ENCODE measurements at places on chromosomes 3 and 15.

DNA sequence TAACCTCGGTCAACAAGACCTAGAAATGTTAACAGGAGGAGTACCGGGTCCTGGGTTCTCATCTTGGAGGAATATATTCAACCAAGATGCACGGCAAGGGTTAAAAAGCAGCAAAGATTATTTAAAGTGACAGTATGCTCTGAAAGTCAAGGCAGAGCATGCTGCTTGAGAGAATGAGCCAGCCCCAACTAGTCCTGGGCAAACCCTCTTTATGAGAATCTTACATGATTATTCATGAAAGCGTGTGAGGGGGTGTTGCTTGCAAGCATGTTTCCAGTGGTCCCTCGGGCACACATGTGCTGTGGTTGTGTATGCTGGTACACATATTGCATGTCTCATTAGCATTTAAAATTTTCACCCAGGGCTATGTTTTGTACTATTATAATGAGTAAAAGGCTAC lies 1445.6 kb downstream of the SI start:
- DNase-seq, result no peak

DNA sequence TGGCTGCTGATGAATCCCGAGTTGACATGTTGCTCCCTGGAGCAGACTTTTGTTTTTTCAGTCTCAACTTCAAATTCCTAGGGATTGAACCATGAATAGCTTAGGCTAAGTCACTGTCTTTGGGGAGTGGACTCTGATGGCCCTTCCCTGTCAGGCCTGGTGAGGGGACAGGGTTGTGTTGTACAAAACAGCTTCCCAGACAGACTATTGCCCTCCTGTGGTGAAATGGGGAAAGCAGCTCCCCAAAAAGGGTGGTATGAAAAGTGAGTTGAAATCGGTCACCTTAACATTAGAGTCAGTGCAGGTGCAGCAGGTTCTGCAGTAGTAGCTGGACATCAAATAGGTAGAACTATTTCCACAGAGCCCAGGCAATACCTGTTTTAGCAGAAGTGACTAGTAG lies 775.6 kb downstream of the ROBO2 start:
- no peak for DNase-seq

GRCh38 chr3:37701734-37702433 lies 159.8 kb upstream of the CTDSPL start:
- no peak for DNase-seq

GRCh38 chr3:126005951-126006350 lies 37.0 kb downstream of the ROPN1B start:
- no peak for DNase-seq

- DNase-seq, result no peak
Measured at GRCh38 chr15:73782344-73782959, 29.3 kb upstream of the INSYN1 start.

- DNase-seq, result no peak
Measured at GRCh38 chr15:68183616-68184315, 21.4 kb downstream of the CALML4 start.

DNA sequence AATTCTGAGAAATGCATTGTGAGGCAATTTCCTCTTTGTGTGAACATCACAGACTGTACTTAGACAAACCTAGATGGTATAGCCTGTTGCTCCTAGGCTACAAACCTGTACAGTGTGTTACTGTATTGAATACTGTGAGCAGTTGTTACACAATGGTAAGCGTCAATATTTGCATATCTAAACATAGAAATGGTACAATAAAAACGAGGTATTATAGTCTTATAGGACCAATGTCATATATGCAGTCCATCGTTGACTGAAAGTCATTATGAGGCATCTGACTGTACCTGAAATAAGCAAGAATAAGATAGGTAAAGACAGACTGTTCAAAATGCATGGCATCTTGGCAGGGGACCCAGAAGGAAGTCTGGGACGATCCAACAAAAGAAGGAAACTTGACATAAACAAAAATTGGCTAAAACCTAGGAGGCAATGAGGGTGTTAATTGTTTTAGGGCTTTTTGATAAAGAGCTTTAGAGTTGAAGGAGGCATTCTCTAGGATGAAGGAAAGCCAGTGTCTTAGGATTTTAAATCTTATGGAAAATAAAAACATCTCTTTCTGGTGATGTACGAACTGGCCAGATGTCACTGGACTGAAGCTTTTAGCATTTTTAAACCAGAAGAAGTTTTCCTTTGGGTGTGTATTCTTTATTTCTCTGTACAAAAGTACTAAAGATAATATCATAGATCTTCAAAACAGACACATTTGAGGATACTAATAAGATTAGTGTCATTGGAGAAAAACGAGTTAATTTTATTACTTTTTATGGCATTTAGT lies 9.2 kb upstream of the SPRED1 start:
- DNase-seq, result no peak

- no peak for DNase-seq
Measured at GRCh38 chr3:87549208-87549607, 272.8 kb upstream of the POU1F1 start.

DNA sequence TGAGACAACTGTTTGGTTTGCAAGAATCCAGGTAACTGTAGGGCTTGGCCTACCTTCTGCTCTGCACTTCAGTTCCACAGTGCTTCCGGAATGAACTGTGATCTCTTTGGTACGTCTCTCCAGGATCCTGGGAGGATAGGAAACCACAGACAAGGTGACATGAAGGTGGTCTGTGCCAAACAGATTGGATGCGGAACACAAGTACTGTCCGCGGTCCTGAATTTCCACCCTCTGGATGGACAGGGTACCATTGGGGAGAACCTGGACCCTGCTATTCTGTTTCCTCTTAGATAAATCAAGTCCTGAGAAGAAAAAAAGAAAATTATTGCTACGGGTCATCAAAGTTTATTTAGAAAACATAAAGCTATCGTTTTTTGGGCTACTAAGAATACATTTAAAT lies 17.3 kb downstream of the IGSF10 start:
- no peak for DNase-seq

GRCh38 chr3:72379500-72380187 lies 468.6 kb downstream of the SHQ1 start:
- no peak for DNase-seq

- no peak for DNase-seq
Measured at GRCh38 chr3:126704494-126705214, 614 bp downstream of the CHCHD6 start.

DNA sequence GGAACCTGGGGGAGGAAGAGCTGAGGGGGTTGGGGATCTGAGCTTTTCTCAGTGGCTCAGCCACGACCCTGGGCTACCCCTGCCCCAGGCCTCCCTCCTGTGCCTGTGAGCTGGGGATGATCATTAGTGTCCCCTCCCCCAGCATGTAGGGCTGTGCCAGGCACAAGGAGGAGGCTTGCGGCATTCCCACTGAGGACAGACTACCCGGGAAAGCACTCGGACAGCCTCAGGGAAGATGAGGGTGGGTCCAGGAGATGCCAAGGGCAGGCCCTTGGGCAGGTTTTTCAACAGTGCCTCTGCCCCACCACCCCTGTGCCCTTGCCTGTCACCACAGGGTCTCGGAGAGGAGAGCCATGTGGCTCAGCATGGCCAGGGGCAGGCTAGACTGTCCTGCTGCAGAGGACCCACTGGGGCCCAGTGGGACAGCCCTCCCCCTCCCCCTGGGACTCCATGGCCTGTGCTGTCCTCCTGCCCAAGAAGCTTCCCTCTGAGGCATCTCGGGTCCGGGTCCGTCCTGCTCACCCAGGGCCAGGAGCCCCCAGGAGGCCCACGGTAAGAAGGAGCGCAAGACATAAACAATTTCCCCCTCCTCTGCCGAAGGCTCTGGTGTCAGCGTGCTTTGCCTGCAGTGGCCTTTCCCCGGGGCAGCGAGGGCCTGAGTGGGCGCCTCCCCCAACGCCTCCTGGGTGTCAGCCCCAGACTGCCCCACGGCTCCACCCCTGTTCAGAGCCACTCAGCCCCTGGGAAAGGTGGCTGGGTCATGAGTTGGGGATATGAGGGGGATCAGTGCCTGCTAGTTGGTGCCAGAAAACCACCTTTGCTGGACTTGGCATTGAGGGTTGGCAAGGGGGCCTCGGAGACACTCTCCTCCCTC lies 192.5 kb downstream of the GOLGA6L6 start:
- peak; percentile 86 for DNase-seq

- no peak for DNase-seq
Measured at GRCh38 chr15:74221399-74222239, 14.5 kb upstream of the CCDC33 start.

- DNase-seq, result no peak
Measured at GRCh38 chr3:180855364-180855763, 57.1 kb upstream of the FXR1 start.

GRCh38 chr3:32315441-32315840 lies 76.2 kb upstream of the CMTM7 start:
- DNase-seq, result no peak

- no peak for DNase-seq
Measured at GRCh38 chr15:69045802-69046201, 31.3 kb downstream of the NOX5 start.

GRCh38 chr3:186013312-186013711 lies 75.5 kb upstream of the TRA2B start:
- no peak for DNase-seq

DNA sequence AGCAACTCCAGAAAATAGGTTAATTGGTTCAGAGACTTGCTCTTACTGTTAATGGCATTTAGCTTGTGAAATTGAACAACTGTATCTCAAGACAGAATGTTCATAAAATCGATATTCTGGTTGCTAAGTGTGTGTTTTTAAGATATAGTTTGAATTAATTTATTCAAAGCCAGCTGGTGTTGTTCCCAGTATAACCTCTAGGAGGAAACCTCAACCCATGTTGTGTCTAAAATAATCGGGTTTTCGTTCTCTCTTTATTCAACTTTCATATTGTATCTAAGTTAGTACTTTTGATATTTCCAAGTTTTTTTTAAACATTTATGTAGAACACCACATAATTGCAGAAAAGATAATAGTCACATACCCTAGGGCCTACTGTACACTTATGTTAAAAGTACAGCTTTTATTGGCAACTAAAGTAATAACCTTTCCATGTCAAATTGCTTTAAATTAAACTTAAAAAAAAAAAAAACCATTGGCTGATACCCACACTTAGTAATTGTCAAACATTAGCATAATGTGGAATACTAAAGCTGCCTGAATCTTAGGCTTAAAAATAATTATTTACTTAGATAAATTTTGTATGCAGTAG lies 90.9 kb downstream of the SAMMSON start:
- DNase-seq, result no peak

DNA sequence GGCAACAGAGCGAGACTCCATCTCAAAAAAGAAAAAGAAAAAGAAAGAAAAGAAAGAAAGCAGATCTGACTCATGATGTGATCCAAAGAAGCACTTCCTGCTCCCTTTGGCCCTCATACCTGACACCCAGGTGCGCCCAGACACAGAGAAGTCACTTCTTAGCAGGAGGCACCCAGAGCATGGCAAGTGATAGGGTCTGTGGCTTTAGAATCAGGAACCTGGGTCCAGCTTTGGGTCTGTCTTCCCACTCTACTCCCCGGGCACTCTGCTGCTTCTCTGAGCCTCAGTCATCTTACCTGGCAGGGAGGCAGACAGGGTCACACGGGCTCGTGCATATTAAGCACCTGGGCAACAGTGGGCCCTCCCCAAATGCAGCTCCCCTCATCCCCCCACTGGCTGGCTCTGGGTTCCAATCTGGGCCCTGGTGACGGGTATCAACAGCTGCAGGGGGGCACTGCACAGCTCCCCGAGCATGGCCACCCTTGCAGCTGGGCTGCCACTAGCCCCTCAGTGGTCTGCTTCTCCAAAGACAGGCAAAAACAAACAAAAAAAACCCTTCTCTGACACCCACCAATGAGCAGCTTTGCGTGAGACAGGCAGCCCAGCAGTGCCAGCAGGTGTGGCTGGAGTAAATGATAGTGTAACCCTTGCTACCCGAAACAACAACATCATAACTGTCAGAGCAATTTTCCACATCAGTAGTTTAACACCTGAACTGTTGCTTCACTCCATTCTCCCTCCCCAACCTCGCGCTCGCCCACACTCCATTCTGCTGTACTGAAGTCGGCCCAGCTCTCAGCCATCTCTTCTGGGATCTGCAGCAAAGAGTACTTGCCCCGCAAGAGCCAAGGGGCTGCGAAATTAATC lies 99.8 kb downstream of the MEGF11 start:
- no peak for DNase-seq

- no peak for DNase-seq
Measured at GRCh38 chr3:122066331-122067213, 11.4 kb downstream of the CD86 start.

DNA sequence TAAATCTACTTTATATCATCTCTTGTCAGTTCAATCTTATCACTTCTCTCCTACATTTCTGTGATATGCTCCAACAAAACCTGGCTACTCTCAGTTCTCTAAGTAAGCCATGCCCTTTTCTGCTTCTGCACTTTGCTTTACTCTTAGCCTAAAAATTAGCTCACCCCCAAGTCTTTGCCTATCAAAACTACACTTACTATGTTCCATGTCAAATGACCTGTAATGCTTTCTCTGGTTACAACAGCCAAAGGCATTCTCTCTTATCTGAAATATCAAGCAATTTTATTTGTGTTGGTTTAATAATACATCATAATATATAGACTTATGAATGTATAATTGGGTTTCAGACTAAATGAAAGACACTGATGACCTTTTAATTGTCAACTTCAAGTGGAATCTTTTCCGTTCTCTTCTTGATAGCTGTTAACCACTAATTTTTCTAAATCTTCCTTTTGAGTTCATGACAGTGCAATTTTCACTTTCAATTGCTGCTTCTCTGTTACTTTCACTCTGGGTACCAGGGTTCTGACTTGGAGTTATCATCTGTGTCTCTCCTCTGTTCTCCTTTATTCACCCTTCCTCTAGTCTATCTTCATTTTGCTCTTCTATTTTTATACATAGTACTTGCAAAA lies 619.0 kb upstream of the GOLIM4 start:
- DNase-seq, result no peak

DNA sequence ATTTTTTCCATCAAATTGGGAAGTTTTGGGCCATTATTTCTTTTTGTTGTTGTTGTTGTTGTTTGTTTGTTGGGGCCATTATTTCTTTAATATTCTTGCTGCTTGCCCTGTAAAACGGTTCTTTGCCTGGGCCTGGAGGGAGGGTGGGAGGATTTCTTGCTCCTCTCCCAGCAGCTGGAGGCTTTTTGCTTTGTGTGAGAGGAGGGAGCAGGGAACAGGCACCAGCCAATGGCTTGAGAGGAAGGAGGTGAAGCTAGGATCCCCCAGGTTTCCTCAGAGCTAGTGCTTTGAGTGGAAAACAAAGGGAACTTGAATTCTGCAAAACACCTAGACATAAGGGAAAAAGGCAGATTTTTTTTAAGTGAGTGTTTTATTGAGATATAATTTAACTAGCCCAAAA lies 61.2 kb upstream of the DNAJC19 start:
- no peak for DNase-seq

GRCh38 chr3:190038050-190038933 lies 82.4 kb downstream of the P3H2 start:
- DNase-seq, result peak; percentile 86

DNA sequence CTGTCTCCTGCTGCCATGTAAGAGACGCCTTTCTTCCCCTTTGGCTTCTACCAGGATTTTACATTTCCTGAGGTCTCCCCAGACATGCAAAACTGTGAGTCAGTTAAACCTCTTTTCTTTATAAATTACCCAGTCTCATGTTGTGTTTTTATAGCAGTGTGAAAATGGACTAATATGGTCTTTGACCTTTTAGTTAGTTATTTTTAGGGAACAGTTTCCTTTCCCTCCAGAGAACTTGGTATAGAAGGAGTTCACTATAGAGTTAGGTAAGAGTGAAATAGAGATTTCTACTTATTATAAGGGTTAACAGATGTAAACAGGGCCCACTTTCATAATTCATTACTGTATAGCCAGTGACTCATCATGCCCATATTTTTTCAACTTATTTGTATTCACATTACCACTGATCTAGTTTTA lies 170.9 kb downstream of the UNC13C start:
- no peak for DNase-seq

Measured in RWPE2 (cell line).